Lung microvascular endothelial cell (primary cell): ENCODE measurements at places on chromosomes 11 and 22.

DNA sequence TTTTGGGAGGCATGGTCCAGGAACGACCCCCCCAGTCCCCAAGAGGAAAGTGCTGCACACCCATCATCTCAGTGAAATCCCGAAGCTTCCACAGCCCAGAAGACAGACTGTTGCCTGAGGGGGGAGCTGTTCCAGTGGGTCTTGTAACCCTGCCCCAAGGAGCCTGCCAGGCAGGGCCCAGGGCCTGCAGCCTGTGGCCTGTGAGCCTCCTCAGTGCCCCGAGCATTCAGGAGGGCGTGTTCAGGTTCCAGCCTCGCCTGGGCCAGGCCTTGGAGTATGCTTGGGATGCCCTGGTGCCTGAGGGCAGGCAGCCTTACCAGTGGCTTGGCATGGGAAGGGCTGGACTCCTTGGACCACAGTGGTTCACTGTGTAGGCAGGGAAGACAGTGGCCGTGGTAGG lies 18.0 kb upstream of the CABP2 start:
- DNase-seq = no peak

DNA sequence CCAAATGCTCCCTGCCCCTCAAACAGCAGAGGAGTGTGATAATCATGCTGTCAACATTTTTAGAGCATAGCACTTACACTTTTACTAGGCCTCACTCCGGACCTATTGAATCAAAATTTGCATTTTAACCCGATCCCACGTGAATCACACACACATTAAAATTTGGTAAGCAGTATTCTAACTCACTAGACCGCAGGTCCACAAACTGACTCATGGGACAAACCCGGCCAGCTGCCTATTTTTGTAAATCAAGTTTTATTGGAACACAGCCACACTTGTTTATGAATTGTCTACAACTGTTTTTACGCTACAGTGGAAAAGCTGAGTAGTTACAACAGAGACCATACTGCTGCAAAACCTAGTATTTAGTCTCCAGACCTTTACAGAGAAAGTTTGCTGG lies 43.3 kb downstream of the SNX19 start:
- DNase-seq = peak; percentile 40

DNA sequence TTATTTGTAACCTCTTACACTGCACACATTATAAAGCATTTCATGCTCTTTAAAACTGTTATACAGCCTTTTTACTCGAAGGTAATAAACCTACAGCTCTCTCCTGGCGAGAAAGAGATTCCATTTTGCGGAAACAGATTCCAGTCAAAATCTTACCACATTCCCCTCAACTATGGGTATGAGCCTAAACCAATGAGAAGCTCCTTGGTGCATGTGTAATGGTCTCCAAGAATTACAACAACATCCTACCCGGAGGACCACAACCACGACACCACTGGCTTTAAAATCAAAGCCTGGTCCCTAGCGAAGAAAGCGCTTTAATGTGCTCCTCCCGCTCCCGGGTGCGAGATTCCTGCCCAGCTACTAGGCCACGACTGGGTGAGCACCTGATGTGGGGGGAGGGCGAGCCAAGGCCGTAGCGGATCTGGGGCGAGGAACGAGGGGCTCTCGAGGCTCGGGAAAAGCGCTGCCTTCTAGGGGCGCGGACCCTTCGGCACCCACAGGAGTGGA lies 821 bp downstream of the CELF1 start:
- DNase-seq = peak; percentile 31

GRCh38 chr11:108007819-108008218 lies 879 bp upstream of the CUL5 start:
- no peak for DNase-seq

DNA sequence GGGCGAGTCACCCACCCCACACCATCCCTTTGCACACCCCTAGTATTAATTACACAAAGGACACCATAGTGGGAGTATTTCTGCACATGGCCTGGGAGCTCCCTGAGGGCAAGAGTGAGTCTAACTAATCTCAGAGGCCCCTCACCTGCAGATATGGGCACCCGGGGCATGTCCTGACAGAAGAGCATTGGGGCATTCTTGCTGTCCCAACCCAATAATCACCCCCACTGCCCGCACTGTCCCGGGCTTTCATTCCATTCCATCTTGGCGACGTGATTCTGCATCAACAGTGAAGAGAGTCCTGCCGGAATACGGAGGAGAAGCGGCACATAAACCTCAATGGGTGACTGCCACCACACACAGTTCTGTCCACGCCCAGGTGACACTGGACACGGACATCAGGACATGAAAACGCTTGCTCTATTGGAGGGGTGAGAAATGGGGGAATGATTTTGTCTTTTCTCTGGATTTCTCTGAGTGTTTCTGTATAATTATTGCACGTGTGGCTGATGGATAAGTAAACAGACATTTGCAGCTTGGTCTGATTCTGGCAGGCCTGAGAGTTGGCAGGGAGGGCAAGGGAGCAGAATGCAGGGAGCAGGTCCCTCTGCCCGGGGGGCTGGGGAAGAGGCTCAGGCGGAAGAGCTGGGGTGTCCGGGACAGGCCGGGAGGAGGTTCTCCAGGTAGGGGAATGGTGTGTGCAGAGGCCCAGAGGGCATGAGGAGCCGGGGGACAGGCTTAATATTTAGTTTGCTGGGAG lies 38.2 kb downstream of the SCUBE1 start:
- DNase-seq = no peak

DNA sequence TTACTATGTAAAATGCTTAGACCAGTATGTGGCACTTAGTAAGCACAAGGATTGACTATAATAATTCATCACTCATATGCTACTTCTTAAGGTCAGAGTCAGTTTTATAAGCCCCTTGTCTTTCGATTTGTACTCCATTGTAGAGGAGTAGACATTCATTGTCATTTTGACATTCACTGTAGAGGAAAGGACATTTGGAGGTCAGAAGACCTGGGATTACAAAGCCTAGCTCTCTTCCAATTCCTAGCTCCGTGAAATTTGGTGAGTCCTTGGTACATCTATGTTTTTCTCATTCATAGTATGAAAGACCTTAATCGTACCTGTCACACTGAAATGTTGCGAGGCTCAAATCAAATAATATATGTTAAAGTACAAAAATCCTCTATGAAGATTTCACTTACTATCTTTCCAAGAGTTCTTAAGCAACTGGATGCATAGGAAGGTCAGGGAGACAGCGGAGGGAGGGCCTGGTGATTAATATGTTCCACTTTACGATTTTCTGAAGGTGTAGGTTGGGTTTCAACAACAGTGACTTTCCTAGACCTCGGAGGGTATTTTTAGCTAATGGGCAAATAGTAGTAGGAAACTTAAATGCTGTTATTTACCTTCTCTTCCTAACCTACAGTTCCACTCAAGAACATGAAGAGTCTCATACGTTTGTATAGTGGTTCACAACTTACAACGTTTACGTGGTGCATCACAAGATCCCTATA lies 1.4 kb upstream of the EMSY start:
- DNase-seq = no peak

DNA sequence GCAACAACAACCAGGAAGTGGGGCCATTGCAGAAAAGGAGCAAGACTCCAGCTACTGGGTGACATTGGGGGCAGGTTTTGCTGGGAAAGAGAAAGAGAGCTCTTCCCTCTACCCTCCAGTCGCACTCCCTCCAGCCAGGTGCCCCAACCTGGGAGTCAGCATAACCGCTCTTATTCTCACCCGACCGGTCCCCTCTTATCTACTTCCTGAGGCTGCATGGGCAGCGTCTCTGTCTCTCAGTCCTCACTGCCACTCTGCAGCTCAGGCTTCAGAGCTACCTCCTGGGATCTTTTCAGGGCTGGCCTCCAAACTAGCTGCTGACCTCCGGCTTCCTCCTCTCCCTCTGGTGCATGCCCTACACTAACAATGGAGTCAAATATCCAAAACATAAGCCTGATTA lies 5.1 kb downstream of the ZNF70 start:
- DNase-seq = no peak

- no peak for DNase-seq
These were observed 30.0 kb upstream of the MMP7 start for GRCh38 chr11:102560555-102561011.

DNA sequence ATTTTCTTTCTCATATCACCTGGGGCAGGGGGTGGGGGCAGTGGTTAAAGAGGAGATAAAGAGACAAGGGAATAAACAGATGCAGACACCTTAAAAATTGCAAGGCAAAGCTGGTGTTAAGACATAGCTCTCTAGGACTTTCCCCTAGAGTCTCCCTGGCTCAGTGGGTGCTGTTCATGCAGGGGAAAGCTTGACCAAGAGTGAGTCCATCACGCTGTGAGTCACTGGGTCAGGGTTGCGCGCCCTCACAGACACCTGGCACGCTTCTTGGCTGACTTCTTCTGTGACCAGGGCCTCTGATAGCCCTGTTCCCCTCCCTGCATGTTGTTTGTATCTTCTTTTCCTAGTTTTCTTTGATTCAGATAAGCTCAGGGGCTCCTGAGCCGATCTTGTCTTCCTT lies 31.9 kb downstream of the COMMD9 start:
- peak; percentile 61 for DNase-seq

DNA sequence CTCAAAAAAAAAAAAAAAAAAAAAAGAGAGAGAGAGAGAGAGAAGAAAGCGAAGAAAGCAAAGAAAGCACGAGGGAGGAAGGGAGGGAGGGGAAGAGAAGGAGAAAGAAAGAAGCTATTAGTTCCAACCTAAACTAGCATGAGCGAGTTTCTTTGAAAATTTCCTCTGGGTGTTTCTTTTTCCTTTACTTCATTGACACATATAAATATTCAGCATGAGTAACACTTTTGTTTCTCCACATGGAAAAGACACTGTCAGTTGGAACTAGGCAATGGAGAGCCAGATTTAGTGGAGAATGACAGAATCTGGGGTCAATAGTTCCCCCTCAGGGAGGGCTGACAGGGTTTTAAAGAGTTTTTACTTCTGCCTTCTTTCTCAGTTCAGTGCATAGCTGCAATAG lies 257.4 kb downstream of the DDX10 start:
- DNase-seq = peak; percentile 33

- DNase-seq = no peak
These were observed 199.2 kb downstream of the RAB38 start for GRCh38 chr11:87976009-87976408.

DNA sequence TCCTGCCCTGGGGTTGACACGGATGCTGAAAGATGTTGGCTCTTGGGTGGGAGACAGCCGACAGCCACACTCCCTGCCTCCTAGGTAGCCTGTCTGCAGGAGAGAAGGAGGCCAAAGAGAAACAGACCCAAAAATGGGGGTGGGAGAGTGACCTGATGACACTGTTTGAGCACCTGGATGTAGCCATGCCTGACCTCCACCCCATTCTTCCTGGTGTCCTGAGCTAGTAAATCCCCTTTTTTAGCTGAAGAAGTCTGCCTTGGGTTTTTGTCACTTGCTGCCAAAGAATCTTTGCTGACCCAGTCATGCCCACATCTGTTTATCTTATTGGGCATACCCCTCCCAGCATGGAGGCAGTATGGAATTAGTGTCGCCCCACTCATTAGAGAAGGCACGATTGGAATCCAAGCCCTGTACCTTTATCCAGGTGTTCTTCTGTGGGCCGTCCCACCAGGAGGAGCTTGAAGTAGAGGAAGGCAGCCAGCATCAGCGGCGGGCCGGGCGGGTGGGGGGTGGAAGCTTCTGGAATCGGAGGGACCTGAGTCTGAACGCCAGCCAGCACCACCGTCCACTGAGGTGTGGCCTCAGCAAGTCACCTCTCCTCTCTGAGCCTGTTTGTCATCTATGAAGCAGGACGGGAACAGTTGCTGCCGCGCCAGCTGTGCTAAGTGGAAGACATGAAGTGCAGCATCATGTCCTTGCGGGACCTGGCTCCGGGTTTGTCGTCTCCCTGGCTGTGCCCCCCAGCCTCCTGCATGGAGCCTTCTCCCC lies 37.8 kb downstream of the IGHMBP2 start:
- DNase-seq = no peak
